ENCODE measurements at places on chromosomes 16 and 17.

- peak; percentile 26 for DNase-seq
Measured at GRCh38 chr16:57092786-57093411, 516 bp downstream of the CPNE2 start.

DNA sequence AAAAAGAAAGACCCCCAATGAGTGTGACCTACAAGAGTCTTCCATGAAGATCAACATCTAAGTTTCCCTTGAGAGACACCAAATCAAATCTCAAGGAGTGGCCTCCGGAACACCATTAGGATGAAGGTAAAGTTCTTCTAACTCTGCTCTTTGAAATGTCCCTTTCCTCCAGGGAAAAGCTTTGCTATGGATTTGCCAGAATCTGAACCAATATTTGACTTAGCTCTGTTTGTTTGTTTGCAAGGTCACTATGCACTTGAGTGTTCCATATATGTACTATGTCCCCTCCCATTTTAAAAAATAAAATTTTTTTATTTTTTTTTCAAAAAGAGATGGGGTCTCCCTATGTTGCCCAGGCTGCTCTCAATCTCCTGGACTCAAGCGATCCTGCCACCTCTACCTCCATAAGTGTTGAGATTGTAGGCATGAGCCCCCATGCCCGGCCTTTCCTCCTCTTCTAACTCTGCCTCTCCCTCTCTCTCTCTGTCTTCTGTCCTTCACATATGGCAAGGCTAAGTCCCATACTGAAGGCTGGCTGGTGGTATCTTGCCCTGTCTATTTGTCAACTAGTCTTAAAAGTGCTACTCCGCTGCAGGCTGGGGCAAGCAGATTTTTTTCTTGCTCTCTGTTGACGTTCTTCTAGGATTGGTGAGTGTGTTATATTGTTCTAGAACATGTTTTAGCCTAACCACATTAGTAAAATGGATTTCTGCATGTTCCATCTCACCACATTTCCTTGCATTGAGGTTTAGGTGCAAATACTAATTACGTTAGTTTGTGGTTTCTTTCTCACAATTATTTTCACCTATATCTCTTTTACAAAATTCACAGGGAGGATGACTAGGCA, 276.7 kb upstream of the DYNLRB2 start:
- DNase-seq, result no peak

DNA sequence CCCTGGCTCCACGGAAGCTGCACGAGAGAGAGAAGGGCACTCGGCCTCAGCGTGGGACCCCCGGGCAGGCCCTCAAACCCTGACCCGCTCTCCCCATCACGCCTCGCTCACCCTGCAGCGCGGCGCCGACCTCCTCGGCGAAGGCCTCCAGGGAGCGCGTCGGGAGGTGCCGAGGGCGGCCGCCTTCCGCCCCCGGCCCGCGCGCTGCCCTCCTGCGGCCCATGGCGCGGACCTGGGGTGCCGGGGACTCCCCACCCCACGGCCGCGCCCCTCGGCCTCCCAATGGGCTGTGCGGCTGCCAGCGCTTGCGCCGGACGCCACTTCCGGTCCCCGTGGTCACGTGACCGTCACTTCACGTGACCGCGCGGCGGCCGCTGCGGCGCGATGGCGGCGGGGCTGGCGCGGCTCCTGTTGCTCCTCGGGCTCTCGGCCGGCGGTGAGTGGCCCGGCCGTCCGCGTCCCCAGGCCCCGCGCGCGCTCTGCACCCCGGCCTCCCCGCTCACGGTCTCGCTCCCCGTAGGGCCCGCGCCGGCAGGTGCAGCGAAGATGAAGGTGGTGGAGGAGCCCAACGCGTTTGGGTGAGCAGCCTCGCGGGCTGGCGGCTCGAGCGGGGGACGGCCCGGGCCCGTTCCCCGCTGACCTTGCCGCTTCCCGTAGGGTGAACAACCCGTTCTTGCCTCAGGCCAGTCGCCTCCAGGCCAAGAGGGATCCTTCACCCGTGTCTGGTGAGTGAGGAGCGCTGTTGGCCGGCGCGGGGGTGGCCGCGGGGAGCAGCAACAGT, at the start of the genes GNPTG and TSR3:
TSS of gene GNPTG (plus strand) at position 350 of the 781 bp plus-strand sequence. CDS start at position 385, 35 bp downstream.
TSS of gene TSR3 (minus strand) at position 297 of the 781 bp plus-strand sequence. CDS start at position 223, 74 bp downstream.
- DNase-seq, result peak; percentile 84

DNA sequence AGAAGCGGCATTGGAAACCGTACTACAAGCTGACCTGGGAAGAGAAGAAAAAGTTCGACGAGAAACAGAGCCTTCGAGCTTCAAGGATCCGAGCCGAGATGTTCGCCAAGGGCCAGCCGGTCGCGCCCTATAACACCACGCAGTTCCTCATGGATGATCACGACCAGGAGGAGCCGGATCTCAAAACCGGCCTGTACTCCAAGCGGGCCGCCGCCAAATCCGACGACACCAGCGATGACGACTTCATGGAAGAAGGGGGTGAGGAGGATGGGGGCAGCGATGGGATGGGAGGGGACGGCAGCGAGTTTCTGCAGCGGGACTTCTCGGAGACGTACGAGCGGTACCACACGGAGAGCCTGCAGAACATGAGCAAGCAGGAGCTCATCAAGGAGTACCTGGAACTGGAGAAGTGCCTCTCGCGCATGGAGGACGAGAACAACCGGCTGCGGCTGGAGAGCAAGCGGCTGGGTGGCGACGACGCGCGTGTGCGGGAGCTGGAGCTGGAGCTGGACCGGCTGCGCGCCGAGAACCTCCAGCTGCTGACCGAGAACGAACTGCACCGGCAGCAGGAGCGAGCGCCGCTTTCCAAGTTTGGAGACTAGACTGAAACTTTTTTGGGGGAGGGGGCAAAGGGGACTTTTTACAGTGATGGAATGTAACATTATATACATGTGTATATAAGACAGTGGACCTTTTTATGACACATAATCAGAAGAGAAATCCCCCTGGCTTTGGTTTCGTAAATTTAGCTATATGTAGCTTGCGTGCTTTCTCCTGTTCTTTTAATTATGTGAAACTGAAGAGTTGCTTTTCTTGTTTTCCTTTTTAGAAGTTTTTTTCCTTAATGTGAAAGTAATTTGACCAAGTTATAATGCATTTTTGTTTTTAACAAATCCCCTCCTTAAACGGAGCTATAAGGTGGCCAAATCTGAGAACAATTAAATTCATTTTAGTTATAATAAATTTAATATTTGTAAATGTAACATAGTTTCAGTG, 1.7 kb downstream of the HEXIM1 start:
- DNase-seq, result peak; percentile 73

GRCh38 chr17:322006-322780, 30.4 kb downstream of the RPH3AL start:
- DNase-seq, result no peak

DNA sequence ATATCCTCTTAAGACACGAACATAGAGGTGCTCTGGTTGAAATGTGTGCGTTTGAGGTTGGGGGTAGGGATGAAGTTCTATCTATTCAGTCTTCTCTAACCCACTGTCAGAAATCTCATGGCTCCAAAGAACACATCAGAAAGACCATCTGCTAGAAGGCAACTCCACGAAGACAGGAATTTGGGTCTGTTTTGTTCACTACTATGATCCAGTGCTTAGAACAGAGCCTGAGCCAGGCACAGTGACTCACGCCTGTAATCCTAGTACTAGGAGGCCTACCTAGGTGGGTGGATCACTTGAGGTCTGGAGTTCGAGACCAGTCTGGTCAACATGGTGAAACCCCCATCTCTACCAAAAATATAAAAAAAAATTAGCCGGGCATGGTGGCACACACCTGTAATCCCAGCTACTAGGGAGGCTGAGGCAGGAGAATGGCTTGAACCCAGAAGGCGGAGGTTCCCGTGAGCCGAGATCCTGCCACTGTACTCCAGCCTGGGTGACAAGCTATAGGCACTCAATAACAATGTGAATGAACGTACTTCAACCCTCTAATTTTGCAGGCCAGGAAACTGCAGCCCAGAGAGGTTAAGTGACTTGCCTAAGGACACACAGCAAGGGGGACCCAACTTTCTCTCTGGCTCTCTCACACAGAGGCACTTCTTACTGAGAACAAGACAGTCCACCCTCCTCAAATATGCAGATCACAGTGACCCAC, 2.3 kb downstream of the CASKIN2 start:
- DNase-seq, result no peak

DNA sequence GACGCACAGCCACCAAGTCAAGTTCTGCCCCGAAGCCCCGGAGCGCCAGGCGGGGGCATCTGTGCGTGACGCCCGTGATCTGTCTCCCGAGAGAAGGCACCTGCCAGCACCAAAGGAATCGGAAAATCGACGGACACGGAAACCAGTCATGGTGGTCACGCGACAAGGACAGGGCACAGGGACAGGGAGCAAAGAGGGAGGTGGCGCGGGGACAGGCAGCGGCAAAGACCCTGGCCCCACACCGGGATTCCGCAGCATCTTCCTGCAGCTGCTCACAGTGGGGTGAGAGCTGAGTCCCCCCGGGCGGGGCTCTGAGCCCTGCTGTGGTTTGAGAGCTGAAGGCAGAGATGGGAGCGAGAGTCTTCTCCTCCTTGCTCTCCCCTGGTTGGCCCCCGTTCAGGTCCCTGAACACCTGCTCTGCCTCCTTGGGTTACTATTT, 56.4 kb downstream of the ABR start:
- no peak for DNase-seq

DNA sequence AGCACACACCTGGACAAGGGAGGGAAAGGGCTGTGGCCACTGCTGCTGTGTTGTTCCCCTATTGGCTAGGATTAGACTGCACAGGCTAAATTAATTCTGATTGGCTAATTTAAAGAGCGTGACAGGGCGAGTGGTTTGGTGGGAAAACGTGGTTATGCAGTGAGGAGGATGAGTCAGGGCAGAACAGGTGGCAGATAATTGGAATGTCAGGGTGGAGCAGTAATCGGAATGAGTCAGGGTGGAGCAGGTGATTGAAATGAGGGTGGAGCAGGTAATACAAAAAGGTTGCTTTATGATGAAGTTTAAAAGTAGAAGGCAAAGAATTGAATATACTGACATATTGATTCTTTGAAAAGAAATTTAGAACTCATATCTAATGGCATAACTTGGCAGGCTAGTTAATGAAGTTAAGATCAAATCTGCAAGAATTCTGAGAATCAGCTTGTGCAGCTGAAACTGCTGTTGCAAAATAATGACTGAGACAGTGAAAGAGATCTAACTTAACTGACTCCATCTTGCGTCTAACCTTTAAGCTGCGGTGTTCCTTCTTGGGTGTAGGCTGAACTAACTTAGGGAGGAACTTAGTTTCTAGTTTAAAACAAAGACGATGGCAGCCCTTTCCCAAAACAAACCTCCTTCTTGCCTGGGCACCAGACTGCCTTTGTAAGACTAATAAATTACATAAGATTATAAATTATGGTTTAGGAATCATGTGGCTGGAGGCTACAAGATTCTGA, 174.3 kb downstream of the UTP18 start:
- DNase-seq, result no peak

GRCh38 chr16:70159355-70160348, 13.9 kb upstream of the CLEC18C start:
- DNase-seq, result no peak

GRCh38 chr16:22195695-22196558, 10.2 kb upstream of the EEF2K start:
- peak; percentile 93 for DNase-seq

GRCh38 chr16:4806280-4806679, 3.8 kb upstream of the ROGDI start:
- no peak for DNase-seq

DNA sequence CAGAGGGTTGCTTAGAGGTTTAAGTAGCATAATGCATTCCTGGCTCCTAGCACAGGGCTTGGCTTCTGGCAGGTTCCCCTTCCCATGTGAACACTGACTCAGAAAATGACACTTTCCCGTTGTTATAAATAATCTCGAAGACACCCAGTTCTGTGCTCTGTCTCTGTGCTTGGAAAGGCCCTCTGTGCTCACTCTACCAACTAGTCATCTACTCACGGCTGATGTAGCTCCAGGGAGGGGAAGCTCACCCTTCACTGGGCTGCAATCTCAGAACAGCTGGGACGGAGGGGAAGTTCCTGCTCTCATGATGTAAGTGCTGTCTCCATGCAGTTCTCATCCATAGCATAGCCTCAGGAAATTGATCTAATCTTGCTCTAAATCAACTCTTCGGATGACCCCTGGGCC, 230.5 kb upstream of the ASIC2 start:
- DNase-seq, result peak; percentile 2

DNA sequence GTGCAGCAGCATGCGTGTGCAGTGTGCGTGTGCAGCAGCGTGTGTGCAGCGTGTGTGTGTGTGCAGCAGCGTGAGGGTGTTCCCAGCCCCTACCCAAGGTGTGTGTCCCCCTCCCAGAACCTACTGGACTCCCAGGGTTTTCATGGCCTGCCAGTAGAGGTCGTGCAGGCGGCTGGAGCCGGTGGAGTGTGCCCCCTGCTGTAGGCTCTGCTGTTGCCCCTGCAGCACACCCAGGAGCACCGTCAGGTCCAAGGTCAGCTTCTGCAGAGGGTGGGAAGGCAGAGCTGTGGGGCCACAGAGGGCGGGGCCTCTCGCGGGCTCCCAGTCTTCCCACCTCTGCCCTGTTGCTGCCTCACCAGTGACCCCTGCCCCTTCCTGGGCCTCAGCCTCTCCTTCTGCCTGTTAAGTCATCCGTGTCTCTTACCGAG, 14.9 kb downstream of the MYBBP1A start:
- DNase-seq, result no peak

GRCh38 chr16:55091213-55091870, 160.7 kb downstream of the IRX5 start:
- DNase-seq, result no peak

Data from cardiac fibroblast (primary cell).